ENCODE measurements at places on chromosomes 2 and 18.
A peak's percentile ranks its signal among the peaks of the same experiment; 100 is the strongest.

GRCh38 chr18:76544511-76545345, 49.7 kb upstream of the ZNF516 start:
- DNase-seq: no peak

DNA sequence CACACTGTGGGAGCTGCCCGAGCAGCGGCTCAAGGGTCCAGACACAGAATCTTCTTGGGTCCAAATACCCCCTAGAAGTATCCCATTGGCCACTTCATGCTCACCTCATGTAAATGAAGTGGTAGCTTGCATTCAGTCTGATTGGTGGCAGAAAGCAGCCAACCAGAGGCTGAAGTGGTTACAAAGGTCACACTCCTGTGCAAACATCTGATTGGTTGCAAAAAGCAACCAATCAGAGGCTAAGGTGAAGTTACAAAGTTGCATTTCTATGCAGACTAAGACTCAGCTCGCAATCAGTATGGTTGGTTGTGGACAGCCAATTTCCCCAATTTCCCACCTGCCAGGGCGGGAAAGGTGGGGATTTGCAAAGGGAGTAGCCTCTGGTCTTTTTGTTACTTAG, 94.3 kb downstream of the DGKD start:
- DNase-seq: no peak

GRCh38 chr2:218026244-218026643, 23.4 kb upstream of the TNS1 start:
- no peak for DNase-seq

DNA sequence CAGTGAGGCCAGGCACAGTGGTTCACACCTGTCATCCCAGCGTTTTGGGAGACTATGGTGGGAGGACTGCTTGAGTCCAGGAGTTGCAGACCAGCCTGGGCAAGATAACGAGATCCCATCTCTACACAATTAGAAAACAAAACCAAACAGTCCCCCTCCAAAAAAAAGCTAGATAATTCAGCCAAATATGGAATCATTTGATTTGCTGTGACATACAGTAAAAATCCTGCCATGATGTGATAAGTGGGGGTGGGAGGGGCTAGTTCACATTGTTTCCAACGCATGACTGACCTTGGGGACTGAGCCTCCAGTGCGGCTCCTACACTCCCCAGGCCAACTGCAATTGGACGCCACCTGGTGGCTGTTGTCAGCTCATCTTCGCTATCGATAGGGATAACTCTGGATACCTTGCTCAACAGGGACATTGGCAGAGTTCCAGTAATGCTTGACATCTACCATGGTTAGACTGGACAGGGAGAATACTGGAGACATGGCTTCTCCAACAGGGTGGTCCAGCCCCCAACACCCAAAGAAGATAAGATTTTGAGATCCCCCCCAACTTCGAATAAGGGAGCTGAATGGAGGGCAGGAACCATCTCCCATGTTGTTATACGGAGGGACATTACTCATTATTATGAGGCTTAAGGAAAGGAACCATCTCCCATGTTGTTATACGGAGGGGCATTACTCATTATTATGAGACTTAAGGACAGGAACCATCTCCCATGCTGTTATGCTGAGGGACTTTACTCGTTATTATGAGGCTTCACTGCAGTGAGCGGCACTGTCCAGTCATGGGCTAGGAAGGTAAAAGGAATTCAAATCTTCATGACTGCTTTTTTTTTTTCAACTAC, 135.9 kb downstream of the TGIF1 start:
- peak; percentile 74 for DNase-seq

DNA sequence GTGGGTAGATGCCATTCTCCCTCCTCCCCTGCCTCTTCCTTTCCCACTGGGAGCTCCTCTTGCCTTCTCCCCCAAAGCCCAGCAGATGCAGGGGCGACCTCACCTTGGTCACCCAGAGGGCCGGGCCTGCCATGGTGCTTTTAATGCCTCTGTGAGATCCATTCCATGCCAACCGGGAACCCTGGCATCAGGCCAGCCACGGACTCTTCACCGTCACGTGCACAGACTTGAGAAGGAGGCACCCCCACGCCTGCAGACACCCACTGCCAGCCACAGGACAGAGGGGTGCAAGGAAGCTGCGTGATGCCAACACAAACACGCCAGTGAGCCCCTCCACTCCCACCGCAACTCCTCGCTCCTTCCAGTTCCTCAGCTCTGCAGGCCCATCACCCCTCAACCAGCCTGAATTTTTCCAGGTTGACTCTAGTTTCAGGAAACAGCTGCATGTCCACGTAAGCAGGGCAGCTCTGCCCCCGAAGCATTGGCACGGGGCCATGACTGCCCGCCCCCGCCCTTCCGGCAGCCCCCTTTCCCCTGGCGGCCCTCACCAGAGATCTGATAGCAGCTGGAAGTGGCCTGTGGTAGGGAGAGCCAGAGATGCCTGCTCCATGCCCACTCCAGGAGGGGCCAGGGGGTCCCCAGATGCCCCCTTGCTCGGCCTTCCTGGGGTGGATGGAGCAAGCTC, 50.8 kb downstream of the DNMT3A start:
- no peak for DNase-seq
